ENCODE measurements at places on chromosomes 11 and 22. TPM values are rescaled to one million over a fixed set of nuclear protein-coding genes. Genes with fewer than 3 reads are reported as not detected.

UBQLNL gene
- 1.4 TPM for polyA plus RNA-seq

OR8K3 gene
- not detected for polyA plus RNA-seq

DNA sequence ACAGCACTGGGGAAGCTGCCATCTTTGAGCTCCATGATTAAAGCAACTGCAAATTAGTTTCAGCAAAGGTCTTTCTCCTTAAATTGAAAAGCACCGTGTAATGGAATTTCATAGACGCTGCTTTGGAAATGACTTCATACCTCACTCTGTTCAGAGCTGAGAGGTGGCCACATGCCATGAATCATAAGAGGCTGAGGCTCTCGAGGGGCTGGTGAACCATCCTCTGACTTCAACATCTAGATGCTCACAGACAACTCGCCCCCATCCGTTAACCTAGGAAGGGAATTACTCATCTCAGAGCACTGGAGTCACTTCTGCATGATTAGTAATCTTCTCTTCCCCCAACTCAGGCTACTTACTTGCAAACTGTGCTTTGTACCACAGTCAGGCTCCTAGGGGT lies 122.3 kb downstream of the RCN1 start:
- no peak for DNase-seq

DNA sequence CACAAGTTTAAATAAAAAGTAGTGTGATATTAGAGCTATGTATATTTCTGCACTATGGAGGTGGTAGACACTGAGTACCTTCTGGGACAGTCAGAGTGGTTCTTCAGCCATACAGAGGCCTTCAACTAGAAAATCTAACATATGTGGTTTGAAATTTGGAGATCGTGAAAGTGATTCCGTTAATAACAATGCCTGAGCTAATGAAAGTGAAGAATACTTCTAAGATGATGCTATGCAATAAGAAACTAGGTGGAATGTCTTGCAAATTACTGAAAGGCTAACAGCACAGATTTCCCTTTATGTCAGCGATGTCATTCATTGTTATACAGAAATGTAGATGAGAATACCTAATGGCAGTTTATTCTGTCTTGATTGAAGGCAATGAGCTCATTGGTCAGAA lies 1984.7 kb upstream of the RAG2 start:
- no peak for DNase-seq

GRCh38 chr11:36452236-36452940 lies 57.7 kb downstream of the TRAF6 start:
- no peak for DNase-seq

MS4A12 gene
- polyA plus RNA-seq = not detected

- peak; percentile 88 for DNase-seq
Measured at GRCh38 chr11:133064152-133064877, 468.0 kb downstream of the OPCML start.

DNA sequence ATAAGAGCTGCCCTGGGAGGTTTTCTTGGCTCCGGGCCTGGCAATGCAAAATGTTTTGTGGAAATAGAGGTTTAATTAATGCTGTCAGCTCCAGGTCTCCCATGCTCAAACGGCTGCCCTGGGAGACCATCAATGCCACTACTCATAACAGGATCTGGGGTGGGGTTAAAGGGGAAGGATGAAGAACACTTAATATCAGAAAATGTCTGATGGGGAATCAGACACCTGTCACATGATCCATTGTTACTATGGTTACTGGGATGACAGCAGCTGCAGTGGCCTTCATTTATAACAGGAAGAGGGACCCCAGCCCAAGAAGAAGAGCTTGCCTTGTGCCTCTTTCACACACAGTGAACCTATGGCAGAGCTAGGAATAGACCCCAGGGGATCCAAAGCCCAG lies 2.2 kb upstream of the SYT13 start:
- no peak for DNase-seq

APOL1 gene
- 11.7 TPM for polyA plus RNA-seq

TEX54 gene
- polyA plus RNA-seq = not detected

C22orf42 gene
- polyA plus RNA-seq = not detected

DNAJB7 gene
- polyA plus RNA-seq = 1.0 TPM
